Stimulated activated CD4-positive, alpha-beta T cell treated with anti-CD3 and anti-CD28 coated beads, Interleukin-12 subunit alpha, Interleukin-12 subunit beta, amount 100 ng/mL, for 24 hours (primary cell): ENCODE measurements at places on chromosomes 4 and X.
A peak's percentile ranks its signal among the peaks of the same experiment; 100 is the strongest.

- peak; percentile 31 for DNase-seq
These were observed 550 bp downstream of the CBR4 start for GRCh38 chr4:169009286-169010124.

GRCh38 chrX:106862972-106863688 is 40.0 kb downstream of the RIPPLY1 start:
- no peak for DNase-seq

DNA sequence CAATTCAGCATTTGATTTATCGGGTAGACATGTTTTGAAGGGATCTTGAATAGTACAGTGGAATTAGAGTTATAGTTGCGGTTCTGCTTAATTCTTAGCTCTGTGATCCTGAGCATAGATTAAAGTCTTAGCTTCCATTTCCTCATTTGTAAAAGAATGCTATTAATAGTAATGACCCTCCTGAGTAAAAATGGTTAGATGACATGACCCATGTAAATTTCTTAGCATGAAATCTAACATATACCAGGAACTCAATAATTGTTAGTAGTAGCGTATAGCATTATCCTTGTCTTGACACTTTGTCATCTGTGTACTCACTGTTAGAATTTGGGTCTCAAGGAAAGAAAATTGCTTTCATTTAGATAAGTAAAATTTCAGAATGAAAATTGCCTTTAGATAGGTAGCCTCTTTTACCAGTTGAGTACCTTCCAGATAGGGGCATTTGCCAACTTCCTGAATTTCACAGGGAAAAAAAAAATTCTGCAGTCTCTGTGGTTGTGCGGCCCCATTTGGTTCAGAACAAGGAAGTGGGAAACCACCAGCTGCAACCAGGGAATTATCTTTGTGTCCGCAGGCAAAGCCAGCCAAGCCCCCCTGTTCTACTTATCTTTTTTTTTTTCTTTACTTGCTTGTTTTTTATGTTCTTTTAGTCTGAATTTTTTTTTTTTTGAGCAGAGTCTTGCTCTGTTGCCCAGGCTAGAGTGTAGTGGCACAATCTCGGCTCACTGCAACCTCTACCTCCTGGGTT is 86.9 kb downstream of the TMEM164 start:
- no peak for DNase-seq

DNA sequence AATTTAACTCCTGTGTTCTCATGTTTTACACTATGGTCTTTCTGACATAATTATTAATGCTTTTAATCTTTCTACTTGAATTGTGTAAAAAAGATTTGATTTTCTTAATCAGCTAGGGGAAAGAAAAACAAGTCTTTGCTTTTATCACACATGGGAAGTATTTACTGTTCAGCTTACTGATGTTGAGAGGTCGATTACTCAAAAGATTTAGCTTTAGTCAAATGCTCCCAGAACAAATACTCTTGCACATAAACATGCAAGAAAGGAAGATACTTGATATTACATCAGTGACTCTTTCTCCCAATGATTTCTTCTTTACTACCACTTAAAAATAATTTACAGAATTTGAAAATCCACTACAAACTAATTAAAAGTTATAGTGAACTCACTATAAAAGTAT is 198.3 kb upstream of the FAT4 start:
- DNase-seq = no peak

DNA sequence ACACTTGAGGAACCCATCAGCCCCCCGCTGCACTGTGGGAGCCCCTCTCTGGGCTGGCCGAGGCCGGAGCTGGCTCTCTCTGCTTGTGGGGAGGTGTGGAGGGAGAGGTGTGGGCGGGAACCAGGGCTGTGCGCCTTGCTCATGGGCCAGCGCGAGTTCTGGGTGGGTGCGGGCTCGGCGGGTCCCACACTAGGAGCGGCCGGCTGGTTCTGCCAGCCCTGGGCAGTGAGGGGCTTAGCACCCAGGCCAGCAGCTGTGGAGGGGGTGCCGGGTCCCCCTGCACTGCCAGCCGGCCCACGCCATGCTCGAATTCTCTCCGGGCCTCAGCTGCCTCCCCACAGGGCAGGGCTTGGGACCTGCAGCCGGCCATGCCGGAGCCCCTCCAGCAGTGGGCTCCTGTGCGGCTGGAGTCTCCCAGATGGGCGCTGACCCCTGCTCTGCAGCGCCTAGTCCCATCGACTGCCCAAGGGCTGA is 430.2 kb downstream of the FAT4 start:
- no peak for DNase-seq

GRCh38 chr4:3405176-3405575 is 36.6 kb upstream of the HGFAC start:
- DNase-seq = no peak

DNA sequence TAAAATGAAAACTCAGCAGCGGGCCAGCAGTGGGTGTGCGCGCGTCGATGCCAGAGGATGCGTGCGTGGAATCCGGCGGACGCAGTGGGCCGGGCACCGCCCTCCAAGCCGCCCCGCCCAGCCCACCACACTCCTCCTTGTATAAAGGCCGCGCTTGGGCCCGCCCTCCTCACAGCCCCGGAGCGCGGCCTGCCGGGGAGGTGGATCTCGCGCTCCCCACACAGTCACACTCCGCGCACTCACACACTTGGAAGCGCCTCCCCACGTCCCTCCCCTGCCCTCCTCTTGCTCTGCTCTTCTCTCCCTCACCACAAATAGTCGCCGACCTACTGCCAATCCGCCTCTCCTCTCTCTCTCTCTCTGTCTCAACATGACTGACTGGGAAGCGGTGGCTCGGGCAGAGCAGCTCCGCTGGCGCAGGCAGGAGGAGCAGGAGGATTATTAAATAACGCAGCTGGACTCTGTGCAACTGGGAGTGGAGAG is at the start of gene CCSER1:
CCSER1 (plus strand) TSS at position 172 of the 483 bp plus-strand sequence.
- no peak for DNase-seq

- DNase-seq = no peak
These were observed 16.7 kb upstream of the CXorf38 start for GRCh38 chrX:40663880-40664630.

DNA sequence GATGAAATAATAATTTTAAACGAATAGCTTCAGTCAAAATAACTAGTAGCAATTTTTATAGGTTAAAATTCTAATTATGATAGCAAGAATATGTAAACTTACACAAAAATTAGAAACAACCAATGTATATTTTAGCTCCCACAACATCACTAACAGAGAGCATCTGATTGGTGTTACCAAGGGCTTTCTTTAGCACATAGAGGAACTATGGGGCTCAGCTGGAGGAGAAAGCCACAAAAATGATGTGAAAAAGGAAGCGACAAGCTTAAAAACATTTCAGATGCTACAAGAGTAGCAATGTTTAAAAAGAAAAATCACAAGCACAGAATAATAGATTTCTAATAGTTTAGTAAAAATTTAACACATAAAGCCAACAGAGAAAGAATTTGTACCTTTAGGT is 56.3 kb downstream of the ATP8A1 start:
- no peak for DNase-seq
